Progenitor cell of endocrine pancreas (in vitro differentiated cells): ENCODE measurements at places on chromosomes 7 and 10. TPM values are rescaled to one million over a fixed set of nuclear protein-coding genes. Genes with fewer than 3 reads are reported as not detected.

GRCh38 chr10:60801522-60801921 lies 23.2 kb downstream of the CDK1 start:
- H3K27ac ChIP-seq, result no peak overlapping the region
- no peak overlapping the region for H3K4me3 ChIP-seq
- H3K27me3 ChIP-seq, result no peaks in the 10 kb centered on the region
- H3K36me3 ChIP-seq, result peaks cover under 1% of the 10 kb centered on the region
- H3K4me1 ChIP-seq, result peaks cover 2% of the 10 kb centered on the region

DNA sequence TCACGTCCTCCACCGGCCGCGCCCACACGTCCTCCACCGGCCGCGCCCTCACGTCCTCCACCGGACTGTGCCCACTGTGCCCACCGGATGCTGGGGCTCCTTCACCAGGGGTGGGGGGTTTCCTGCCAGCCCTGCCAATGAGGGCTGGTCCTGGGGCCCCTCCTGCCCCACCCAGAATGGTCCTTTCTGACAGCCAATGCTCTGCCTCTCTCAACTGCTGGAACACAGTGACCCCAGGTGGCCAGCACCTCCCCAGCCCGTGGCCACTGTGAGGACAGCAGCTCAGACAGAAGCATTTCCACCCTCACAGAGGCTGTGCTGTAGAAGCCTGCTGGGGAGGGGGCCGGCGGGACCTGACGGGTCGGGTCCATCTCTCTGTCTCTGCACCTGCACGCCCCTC lies 90.1 kb upstream of the DNAAF5 start:
- no peak overlapping the region for H3K4me3 ChIP-seq
- DNase-seq, result no peak
- H3K4me1 ChIP-seq, result no peaks in the 10 kb centered on the region
- H3K27me3 ChIP-seq, result no peaks in the 10 kb centered on the region
- no peak overlapping the region for H3K27ac ChIP-seq
- H3K36me3 ChIP-seq, result peaks cover 9% of the 10 kb centered on the region

GRCh38 chr7:1937252-1937605 lies 267.2 kb downstream of the ELFN1 start:
- H3K4me3 ChIP-seq, result no peak overlapping the region
- no peaks in the 10 kb centered on the region for H3K4me1 ChIP-seq
- H3K27ac ChIP-seq, result no peak overlapping the region

DNA sequence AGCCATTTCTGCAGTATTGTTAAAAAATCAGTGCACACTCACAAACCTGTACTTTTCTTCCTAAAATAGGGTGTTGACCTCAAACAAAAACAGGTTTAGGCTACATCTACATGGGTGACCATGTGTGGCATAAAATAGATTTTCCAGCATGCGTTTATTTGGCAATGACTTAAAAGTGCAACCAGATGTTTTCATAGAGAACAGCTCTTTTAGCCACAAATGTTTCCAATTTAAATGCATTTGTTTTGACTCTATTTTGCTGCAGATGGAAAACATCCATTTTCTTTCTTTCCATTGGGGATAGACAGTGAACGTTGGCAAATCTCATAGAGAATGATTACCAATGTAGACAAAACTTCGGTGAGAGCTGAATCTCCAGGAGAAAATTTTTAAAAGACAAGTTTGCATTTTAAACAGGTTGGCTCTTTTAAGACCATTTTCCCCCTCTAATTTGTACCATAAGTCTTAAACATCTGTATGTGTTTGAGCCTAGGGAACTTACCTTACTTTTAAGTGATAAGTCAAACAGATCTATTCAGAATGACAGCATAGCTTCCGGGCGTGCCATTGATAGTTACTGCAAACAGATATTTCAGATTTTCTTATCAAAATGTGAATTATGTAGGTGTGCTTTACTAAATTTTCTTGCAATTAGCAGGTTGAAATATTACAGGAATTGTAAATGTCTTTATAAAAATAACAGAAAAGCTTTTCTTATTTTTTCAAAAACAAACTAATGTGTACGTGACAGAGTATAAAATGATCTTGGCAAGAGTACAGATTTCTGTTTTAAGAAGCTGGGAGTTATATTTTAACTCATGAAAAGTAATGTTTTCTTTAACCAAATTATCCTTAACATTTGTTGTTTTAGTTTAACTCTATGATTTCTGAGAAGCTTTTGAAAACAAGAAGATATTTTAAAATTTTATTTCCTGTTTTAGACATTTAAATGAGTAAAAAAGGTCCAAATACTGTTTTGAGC lies 144.9 kb downstream of the HGF start:
- H3K36me3 ChIP-seq, result no peaks in the 10 kb centered on the region
- H3K27me3 ChIP-seq, result no peaks in the 10 kb centered on the region
- DNase-seq, result no peak
- no peak overlapping the region for H3K4me3 ChIP-seq
- no peak overlapping the region for H3K27ac ChIP-seq

- H3K36me3 ChIP-seq, result no peaks in the 10 kb centered on the region
- DNase-seq, result no peak
- H3K4me1 ChIP-seq, result no peaks in the 10 kb centered on the region
- peaks cover 3% of the 10 kb centered on the region for H3K27me3 ChIP-seq
Measured at GRCh38 chr10:21385996-21386585, 139.4 kb downstream of the SKIDA1 start.

DNA sequence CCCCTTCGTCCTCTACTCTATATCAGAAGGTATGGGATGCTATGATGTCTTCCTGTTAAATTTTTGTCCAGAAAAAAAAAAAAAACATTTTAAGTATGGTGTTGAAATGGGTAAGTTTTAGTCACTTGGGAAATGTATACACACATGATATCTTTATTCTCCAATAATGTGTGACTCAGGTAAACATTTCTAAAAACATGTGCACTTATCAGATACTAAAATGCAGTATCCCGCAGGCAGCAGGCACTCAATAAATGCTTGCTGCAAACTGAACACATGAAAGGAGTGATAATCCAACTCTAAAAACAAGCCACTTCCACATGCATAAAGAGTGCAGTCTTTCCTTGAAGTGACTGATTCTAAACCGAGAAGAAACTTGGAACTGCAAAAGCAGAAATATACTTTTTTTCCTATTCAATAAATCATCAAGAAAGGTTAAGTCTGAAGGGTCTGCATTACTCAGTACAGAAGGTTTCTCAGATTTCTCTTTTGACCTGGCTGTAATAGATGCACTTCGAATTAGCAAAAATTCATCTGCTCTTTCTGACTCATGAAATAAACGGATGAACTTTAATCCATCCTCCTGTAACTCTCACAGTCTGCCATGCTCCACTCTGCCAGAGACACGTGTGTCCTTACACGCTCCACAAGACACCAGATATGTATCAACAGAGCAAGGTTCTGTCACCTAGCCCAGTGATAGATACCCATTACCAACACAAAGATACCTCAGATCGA lies 84.0 kb downstream of the HIPK2 start:
- H3K36me3 ChIP-seq, result peaks cover 14% of the 10 kb centered on the region
- peaks cover 54% of the 10 kb centered on the region for H3K4me1 ChIP-seq
- no peak overlapping the region for H3K4me3 ChIP-seq
- peak overlapping the region; percentile 8 for H3K27ac ChIP-seq
- DNase-seq, result no peak

DNA sequence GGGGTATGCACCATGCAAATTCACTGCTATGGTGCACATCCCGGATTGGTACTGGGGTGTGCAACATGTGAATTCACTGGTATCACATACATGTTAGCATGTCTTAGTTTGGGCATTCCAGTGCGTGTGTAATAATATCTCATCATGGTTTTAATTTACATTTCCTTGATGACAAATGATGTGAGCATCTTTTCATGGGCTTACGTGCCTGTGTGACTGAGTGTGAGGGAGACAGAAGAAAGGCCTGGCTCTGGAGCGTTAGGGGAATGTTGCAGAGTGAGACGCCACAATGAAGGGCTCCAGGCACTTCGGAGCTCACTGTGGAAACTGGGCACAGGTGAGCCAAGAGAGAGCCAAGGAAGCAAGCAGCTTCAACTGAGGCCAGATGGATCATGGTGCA lies 162.6 kb downstream of the UBE2H start:
- no peaks in the 10 kb centered on the region for H3K36me3 ChIP-seq
- H3K27me3 ChIP-seq, result peaks cover 64% of the 10 kb centered on the region
- no peaks in the 10 kb centered on the region for H3K4me1 ChIP-seq
- no peak for DNase-seq

GRCh38 chr7:81264116-81264515 lies 345.3 kb upstream of the SEMA3C start:
- H3K27ac ChIP-seq, result no peak overlapping the region
- DNase-seq, result no peak
- peaks cover 8% of the 10 kb centered on the region for H3K36me3 ChIP-seq

- peaks cover 6% of the 10 kb centered on the region for H3K4me1 ChIP-seq
- peaks cover 21% of the 10 kb centered on the region for H3K27me3 ChIP-seq
- H3K4me3 ChIP-seq, result no peak overlapping the region
- H3K27ac ChIP-seq, result no peak overlapping the region
- H3K36me3 ChIP-seq, result peaks cover 1% of the 10 kb centered on the region
- no peak for DNase-seq
Measured at GRCh38 chr10:88642209-88642608, 22.0 kb upstream of the LIPF start.

DNA sequence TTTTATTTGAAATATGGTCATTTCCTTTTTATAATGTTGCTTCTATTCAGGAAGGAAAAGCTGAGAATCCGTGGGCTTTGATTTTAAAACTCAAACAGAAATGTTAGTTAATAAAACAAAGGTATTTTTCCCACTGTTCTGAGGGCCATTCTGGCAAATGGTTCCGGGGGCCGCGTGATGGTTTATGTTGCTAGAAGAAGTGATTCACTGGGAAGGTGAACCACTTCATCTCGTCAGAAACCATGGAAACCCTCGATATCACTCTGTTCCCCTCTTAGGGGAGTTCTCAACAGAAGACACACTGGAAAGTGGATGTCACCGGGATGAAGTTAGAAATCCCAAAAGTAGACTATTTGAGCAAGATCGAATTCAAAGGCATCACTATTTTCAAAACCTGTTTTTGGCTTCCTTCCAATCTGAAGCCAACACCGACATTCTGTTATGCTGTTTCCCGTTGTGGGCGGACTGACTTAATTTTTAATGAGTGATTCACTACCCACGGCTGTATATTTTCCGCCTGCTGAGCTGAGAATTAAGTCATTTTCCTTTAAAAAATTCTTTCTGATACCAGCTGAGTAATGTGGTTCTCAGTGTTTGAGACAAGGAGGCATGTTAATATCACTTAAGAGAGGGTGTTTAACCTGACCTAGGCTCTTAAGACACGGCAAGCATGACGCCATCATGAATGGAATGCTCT lies 84.1 kb downstream of the PTPRE start:
- DNase-seq, result no peak
- no peaks in the 10 kb centered on the region for H3K36me3 ChIP-seq
- H3K4me3 ChIP-seq, result no peak overlapping the region
- H3K27ac ChIP-seq, result no peak overlapping the region
- H3K27me3 ChIP-seq, result peaks cover 9% of the 10 kb centered on the region

DNA sequence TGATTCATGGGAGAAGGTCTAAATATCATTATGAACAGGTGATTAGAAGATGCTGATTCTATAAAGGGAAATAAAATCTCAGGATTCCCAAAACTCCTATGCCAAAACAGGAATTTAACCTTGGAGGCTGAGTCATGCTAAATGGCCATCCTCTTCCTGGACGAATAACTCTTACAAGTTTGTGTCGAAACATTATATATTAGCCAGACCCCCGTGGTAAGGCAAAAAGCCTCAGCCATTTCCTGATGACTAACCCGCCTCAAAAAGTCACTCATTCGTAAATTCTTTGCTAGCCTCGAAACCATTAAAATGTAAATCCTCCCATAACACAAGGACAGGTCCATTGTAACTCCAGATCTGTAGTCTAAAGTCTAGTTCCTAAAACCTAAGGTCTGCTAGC lies 32.0 kb downstream of the CUL2 start:
- peaks cover 12% of the 10 kb centered on the region for H3K36me3 ChIP-seq
- no peak for DNase-seq

GRCh38 chr10:67606572-67606971 lies 89.4 kb downstream of the CTNNA3 start:
- no peaks in the 10 kb centered on the region for H3K36me3 ChIP-seq
- DNase-seq, result no peak
- no peaks in the 10 kb centered on the region for H3K4me1 ChIP-seq
- H3K4me3 ChIP-seq, result no peak overlapping the region

DNA sequence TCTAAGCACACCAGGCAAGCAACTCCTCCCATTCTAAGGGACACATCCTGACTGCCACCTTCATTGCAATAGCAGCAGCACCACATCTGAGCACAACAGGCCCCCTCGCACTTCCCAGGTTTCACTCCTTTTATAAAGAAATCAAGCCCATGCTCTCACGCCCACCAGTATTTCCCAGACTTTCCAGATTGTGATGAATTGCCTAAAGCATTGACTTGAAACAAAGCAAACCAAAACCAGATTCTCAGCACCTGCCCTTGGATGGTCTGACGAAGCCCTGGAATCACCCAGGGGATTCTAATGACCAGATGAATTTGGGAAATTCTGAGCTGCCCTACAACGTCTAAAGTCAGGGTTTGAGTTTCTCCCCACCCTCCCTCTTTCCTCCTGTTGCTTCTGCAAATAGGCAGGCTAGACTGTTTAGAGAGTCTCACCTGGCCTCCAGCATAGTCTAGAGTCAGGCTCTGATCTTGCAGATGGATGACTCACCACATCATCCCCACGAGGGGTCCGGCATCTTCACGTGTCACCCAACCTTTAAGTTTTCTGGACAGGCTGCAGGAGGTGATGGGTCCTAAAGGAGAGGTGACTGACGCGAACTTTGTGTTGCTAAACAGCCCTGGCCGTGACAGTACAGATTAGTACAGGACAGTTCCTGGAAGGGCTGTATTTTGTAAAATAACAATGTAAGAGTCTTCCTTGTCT lies 198.0 kb downstream of the SKIDA1 start:
- peaks cover 5% of the 10 kb centered on the region for H3K4me1 ChIP-seq
- DNase-seq, result no peak
- H3K27ac ChIP-seq, result peak overlapping the region; percentile 9
- no peak overlapping the region for H3K4me3 ChIP-seq
- no peaks in the 10 kb centered on the region for H3K36me3 ChIP-seq

DNA sequence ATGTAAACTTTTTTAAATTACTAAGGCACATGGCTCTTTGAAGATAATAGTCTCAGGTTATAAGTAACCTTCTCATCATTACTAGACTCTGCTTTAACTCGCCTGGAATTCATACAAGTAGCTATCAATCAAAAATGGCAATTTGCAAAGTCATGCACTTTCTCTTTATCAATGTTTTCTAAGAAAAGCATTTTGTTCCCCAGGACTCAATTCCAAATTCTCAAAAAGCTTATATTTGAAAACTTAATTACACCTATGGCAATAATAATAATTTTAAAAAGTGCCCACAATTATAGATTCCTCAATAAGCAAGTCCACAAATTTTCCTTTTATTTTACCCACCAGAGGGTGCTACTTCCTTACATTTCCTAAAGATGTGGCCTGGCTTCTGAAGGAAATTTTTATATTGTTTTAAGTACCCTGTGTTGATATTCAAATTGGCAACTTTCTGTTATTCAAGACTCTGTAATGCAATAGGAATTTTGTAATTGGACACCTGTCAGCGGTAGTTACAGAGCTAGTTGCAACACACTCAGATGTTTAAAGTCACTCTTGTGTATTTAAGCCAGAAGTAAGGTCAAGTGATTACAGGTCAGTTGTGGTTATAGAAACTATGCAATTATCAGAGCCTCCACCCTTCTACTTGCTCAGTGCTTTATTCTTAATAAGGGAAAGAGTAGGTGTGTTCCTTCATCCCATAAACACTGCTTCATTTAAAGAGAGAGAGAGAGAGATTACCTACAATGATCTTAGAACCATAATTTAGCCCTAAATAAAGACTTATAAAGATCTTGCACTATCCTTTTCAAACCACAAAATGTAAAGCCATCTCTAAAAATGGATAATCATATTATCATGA lies 47.1 kb upstream of the HYAL4 start:
- H3K27ac ChIP-seq, result peak overlapping the region; percentile 93
- H3K27me3 ChIP-seq, result no peaks in the 10 kb centered on the region
- DNase-seq, result no peak
- H3K4me1 ChIP-seq, result peaks cover 22% of the 10 kb centered on the region
- no peak overlapping the region for H3K4me3 ChIP-seq

The TSPAN33 gene
- 22.2 and 24.5 TPM in 2 replicates for total RNA-seq

The ZFAND4 gene
- 26.2 and 27.9 TPM in 2 replicates for total RNA-seq

The RTKN2 gene
- total RNA-seq, result 12.8 and 13.2 TPM in 2 replicates
